Activated naive CD8-positive, alpha-beta T cell treated with anti-CD3 and anti-CD28 coated beads, Interleukin-2, amount 10 ng/mL, durations not matched to agents 7 days and 5 days (primary cell): ENCODE measurements at places on chromosomes 3 and 15. TPM values are rescaled to one million over a fixed set of nuclear protein-coding genes. Genes with fewer than 3 reads are reported as not detected.

DNA sequence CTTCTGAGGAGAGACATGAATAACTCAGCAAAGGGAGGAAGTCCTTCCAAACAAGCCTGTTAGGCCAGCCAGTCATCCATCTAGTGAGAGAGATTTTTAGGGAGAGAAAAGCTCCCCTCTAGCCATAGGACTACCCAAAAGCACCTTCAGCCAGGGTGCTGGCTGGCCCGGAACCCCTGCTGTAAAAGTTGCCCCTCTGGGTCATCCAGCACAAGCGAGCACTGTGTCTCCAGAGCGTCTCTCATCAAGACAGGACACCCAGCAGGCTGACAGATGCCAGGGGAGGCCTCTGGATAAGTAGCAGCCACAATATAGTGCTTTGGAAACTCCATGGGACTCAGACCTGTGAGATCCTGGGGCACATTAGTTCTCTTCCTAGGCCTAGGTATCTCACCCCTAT lies 24.5 kb downstream of the ANXA2 start:
- no peaks in the 10 kb centered on the region for H3K27me3 ChIP-seq
- H3K27ac ChIP-seq, result no peak overlapping the region
- peaks cover 28% of the 10 kb centered on the region for H3K36me3 ChIP-seq
- DNase-seq, result no peak
- H3K4me3 ChIP-seq, result no peak overlapping the region

DNA sequence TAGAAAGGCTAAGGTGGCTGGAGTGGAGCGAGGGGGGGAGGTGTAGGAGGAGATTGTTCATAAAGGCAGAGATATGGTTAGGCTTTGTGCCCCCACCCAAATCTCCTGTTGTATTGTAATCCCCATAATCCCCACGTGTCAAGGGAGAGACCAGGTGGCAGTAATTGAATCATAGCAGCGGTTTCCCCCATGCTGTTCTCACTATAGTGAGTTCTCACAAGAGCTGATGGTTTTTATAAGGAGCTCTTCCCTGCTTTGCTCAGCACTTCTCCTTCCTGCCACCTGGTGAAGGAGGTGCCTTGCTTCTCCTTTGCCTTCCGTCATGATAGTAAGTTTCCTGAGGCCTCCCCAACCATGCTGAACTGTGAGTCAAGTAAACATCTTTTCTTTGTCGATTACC lies 64.7 kb upstream of the CFAP161 start:
- H3K36me3 ChIP-seq, result peaks cover 2% of the 10 kb centered on the region
- DNase-seq, result no peak
- no peak overlapping the region for H3K4me3 ChIP-seq
- H3K4me1 ChIP-seq, result peaks cover 3% of the 10 kb centered on the region
- no peak overlapping the region for H3K27ac ChIP-seq
- peaks cover 5% of the 10 kb centered on the region for H3K27me3 ChIP-seq

Gene WDR93
- total RNA-seq, result not detected

- H3K4me3 ChIP-seq, result no peak overlapping the region
- no peaks in the 10 kb centered on the region for H3K27me3 ChIP-seq
- H3K36me3 ChIP-seq, result peaks cover 43% of the 10 kb centered on the region
- peaks cover 24% of the 10 kb centered on the region for H3K4me1 ChIP-seq
Observed at GRCh38 chr3:197253238-197253947, 45.0 kb downstream of the DLG1 start.
